NCI-H446 (cell line): ENCODE measurements at places on chromosomes 6 and 20.

- DNase-seq = no peak
Observed at GRCh38 chr6:127515234-127515793, 3.8 kb downstream of the MTCL3 start.

- DNase-seq = no peak
Observed at GRCh38 chr6:90222008-90222407, 74.6 kb downstream of the BACH2 start.

- no peak for DNase-seq
Observed at GRCh38 chr20:33431797-33432381, 11.7 kb downstream of the SNTA1 start.

GRCh38 chr20:25439328-25439727 lies 31.9 kb downstream of the GINS1 start:
- DNase-seq = no peak

GRCh38 chr20:31823360-31824124 lies 4.4 kb downstream of the MYLK2 start:
- no peak for DNase-seq

DNA sequence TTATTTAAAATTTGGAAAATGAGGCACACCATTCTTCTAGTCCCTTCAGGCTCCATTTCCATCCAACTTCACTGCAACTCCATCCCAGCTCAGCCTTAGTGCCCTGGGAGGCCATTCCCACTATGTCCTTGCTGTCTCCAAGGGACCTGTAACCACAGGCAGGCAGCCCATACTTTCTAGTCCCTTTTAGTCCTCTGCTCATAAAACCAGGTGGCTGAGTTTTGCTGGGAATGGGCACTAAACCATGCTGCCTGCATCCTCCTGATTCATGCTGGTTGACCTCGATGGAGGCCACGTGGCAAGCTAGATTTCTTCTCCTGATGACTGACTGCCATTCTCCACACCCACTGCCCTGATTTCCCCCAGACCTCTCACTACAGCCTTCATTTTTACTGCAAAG lies 27.5 kb upstream of the MYMX start:
- no peak for DNase-seq

DNA sequence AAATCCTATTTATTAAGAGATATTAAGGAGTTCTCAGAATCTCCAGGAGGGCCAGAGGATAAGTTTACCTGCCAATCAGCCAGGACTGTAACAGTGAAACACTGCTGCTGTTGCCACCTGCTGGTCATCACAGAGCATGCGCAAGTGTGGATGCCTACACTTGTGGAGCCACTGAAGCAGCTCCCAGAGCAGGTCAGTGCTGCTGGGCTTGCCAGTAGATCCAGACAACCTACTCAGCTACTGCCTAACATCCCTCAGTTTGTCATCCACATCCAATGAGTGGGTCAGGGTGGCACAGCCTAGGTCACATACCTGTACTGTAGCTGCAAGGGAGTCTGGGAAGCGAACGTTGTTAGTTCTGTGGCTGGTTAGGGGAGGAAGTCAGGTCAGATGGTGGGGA lies 18.3 kb upstream of the NHSL1 start:
- peak; percentile 24 for DNase-seq

- no peak for DNase-seq
Observed at GRCh38 chr20:43492101-43492500, 15.4 kb upstream of the L3MBTL1 start.

DNA sequence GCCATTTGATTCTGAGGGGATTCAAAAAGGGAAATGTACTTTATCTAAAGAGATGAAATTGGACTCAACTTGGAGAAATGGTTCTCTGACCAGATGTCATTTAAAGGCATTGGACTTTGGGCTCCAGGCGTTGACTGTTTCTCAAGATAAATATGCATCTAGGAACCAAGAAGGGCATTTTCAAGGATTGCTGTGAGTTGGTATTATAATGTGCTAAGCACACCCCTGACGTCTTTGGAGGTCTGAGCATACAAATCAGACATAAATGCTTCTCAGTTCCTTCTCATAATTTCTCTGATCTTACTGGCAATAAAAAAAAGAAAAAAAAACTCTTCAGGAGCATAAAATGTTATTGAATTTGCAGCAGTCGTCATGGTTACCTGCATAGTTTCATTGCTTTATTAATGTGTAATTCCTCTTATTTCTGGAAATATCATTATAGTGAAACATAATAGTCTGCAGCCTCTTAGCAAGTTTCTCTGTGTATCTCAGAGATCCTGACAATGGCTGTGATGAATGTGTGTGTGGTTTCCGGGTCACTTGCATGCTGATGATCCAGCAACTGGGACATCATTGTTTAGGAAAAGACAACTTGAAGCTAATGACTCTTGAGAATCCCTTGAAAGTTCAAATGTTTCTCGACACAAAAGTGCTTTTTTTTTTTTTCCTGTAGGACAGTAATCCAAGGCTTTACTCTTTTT lies 136.0 kb downstream of the AIG1 start:
- no peak for DNase-seq

DNA sequence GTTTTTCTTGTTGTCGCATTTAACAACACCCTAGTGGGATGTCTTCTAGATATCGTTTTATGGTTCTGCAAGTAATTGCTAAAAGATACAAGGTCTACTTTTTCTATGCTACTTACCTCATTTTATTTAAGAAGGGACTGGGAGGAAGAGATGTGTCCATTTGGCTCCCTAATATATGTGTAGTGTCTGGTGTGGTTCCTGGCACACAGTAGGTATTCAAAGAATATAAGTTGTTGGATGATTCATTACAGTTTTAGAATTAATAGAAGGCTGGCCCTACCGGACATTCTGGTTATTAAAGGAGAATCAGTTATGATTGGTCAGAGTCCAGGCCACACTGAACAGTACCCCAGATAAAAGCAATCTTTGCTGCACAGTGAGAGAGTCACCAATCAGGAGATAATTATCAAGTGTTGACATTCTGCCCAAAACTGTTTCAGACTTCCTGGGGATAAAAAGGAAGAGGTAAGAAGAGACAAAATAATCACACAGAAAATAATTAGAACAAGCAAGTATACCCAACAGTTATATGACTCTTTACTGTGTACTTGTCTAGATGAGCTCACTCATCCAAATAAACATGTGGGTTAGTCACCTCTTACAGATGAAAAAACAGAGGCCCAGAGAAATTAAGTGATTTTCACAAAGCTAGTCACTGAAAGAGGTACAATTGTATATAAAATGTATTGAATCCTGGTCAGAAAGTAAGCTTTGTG lies 7.0 kb downstream of the TMEM244 start:
- DNase-seq = no peak

- DNase-seq = no peak
Observed at GRCh38 chr6:33961691-33962090, 157.9 kb upstream of the MLN start.
